ENCODE measurements at places on chromosomes 4 and X.

GRCh38 chrX:46849933-46850332, 13.1 kb downstream of the RP2 start:
- no peak for DNase-seq

GRCh38 chrX:21863241-21863640, 7.5 kb downstream of the YY2 start:
- DNase-seq: peak; percentile 3

- no peak for DNase-seq
Observed at GRCh38 chrX:143472347-143472938, 44.8 kb downstream of the SPANXN3 start.

DNA sequence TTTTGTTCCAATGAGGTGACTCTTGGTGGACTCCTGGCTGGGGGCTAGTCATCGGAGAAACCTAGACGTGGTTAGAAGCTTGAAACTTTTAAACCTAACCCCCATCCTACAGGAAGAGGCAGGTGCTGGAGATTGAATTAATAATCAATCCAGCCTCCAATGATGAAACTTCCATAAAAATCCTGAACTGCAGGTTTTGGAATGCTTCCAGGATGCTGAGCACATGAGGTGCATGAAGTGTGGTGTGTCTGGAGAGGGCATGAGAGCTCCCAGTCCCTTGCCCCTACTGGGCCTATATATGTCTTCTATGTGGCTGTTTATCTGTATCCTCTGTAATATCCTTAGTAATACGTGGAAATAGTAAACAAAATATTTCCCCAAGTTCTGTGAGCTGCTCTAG, 90.7 kb upstream of the PDHA2 start:
- DNase-seq: no peak

DNA sequence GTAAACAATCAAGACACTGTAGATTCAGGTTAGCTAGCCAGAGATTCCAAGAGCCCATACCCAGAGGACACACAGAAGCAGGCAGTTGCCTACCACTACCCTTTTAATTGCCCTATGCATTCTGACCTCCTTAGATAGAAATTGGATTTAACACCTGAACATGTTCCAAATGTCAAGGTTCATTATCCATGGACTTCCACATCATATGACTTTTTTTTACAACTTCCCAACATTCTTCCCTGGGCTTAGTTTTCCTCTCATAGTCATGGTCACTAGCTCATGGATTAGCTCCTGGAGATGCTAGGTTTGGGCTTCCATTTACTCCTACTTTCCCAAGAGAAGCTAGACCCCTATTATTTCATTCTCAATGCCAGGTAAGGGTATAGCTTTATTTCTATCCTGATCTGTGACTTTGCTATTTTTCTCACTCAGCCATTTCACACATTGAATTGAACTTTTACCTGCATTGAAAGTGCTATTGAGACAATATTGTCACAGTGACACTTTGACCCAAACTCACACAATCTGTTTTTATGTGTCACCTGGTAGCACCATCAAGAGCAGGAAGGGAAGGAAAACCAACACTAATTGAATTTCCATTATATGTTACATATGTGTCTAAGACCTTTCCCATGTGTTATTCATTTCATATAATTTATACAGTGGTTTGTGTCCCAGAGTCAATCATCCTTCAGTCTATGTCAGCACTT, 44.0 kb upstream of the PRKG2 start:
- no peak for DNase-seq

- no peak for DNase-seq
Observed at GRCh38 chrX:45502396-45502795, 301.7 kb upstream of the DIPK2B start.

Measured in GM03348 (cell line).